MCF 10A (cell line): ENCODE measurements at places on chromosomes 4 and X. TPM values are rescaled to one million over a fixed set of nuclear protein-coding genes. Genes with fewer than 3 reads are reported as not detected.

DNA sequence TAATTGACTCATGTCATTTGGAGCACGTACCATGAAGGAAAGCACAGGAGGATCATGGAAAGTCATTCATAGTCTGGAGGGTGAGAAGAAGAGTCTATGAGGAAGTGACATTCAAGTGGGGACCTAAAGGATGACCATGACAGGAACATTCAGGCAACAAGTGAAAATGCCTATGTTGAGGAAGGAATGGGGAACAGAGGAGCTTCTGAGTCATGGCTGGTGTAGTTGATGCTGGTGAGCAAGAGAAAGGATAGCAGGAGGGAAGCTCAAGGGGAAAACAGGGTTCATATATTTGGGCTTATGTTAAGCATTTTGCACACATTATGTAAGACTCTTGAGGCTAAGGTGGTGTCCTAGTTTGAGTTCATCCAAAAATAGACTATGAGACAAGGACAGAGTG is 318.6 kb downstream of the HNRNPD start:
- no peak for DNase-seq

- DNase-seq, result no peak
These were observed 24.6 kb downstream of the F9 start for GRCh38 chrX:139554991-139555675.

GRCh38 chr4:73754934-73755333 is 14.6 kb downstream of the CXCL8 start:
- DNase-seq, result no peak

GRCh38 chr4:6426571-6427438 is 45.6 kb downstream of the PPP2R2C start:
- no peak for DNase-seq

DNA sequence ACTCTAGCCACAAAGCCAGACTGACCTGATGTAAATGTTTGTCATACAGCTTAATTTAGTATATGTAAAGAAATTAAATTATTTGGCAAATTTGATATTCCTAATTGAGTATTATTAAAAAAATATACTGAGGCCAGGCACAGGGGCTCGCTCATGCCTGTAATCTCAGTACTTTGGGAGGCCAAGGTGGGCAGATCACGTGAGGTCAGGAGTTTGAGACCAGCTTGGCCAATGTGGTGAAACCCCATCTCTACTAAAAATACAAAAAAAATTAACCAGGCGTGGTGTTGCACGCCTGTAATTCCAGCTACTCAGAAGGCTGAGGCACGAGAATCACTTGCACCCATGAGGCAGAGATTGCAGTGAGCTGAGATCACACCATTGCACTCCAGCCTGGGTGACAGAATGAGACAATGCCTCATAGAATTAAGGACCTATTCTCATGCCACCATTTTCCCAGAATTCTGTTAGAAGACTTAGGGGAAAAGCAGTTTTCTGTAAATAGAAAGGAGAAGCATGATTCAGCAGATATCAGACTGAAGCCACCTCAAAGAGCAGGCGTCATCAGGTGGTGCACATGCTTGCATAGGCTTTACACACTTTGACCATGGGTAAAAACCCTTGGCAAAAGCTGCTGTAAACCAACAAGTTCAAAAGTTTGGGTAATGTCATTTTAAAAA is 6.1 kb downstream of the UBQLN2 start:
- DNase-seq, result no peak

- peak; percentile 43 for DNase-seq
These were observed 32.7 kb upstream of the MAGED1 start for GRCh38 chrX:51860679-51861078.

Gene RTL9
- not detected in 2 replicates for total RNA-seq

Gene PLXNA3
- 47.6 and 48.0 TPM in 2 replicates for total RNA-seq

DNA sequence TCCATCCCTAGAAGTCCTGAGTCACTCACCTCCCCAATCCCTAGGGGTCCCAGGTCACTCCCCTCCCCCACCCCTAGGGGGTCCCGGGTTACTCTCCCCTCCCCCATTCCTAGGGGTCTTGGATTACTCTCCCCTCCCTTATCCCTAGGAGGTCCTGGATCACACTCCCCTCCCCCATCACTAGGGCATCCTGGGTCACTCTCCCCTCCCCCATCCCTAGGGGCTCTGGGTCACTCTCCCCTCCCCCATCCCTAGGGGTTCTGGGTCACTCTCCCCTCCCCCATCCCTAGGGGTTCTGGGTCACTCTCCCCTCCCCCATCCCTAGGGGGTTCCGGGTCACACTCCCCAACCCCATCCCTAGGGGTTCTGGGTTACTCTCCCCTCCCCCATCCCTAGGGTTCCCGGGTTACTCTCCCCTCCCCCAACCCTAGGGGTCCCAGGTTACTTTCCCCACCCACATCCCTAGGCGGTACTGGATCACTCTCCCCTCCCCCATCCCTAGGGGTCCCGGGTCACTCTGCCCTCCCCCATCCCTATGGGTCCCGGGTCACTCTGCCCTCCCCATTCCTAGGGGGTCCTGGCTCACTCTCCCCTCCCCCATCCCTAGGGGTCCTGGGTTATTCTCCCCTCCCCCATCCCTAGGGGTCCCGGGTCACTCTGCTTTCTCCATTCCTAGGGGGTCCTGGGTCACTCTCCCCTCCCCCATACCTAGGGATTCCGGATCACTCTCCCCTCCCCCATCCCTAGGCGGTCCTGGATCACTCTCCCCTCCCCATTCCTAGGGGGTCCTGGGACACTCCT is 2.1 kb downstream of the ASMTL start:
- DNase-seq, result no peak

Gene AR
- total RNA-seq, result not detected in 2 replicates

DNA sequence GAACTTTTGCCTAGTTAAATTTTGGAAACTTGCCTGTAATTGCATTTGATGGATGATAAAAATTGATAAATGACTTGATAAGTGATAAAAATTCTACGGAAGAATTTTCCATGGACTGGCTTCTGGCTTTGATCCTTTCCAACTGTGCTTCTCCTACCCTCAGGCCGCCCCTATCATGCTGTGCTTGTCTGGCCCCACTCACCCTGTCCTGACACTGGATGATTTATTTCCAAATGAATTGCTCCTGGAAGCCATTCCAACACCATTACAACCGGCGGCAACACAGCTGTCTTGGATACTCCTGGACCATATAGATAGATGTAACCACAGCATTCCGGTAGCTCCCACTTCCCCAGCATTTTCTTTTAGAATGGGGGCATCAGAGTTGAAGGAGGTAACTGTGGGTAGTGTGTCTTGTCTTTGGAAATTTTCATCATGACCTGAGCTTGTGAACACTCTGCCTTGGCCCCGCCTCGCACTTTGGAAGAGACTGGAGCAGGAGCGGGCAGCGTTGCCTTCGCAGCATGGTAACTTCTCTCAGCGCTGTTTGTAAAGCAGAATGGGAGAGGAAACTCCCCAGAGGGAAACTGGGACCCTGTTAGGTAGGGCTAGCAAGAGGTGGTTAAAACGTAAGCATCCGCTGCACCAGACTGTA is 77.4 kb downstream of the TBL1X start:
- DNase-seq, result no peak

- no peak for DNase-seq
These were observed 266.0 kb downstream of the DTHD1 start for GRCh38 chr4:36547383-36547782.

DNA sequence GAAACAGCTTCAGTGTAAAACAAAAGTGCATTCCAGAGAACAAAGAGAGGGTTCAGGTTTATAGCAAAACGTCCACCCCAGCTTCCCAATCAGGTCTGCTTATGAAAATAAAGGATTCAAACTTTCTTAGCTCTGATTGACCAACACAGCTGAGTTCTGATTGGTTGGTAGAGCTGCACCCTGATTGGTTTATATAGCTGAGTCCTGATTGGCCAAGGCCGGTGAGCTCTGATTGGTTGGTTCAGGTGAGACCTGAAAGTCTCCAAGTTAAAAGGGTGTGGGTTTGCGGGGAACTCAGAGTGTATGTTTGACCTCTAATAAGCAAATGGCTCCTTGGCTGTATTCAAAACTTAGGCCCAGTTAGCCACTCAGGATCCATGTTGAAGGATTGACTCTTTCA is 20.9 kb downstream of the CLRN2 start:
- no peak for DNase-seq

DNA sequence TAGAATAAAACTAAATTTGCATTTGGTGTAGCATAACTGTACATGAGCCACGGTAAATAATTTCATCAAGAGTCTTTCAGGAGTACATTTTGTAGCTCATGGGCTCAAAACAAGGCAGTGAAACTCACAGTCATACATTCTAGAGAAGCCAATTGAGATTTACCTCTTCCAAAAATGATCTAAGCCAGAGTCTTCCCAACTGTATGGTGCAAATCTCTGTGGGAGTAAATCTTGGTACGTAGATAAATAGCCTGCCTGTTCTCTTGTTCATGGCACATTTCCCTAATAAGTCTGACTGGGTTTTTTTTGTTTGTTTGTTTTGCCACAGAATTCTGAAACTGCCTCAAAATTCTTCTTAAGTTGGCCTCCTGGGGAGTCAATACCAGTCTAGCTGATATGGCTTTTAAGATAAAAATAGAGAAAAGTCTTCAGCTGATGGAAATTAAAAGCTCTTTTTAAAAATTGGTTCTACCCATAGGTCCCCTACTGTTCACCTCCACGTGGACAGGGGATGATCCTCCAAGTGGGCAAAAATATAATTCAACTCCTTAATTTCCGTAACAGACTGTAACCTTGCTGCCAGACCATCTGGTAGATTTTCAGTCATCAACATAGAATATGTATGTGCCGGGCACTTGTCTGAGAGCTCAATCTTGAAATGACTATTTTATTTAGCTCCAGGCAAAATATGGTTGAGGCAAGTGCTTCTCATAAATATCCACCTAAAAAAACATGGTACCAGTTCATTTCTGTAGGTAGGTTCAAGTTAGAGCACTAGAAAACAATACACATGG is 365.4 kb downstream of the PDHA2 start:
- no peak for DNase-seq

- peak; percentile 18 for DNase-seq
These were observed 880 bp downstream of the UNC5C start for GRCh38 chr4:95547715-95548471.

Gene GNRHR
- total RNA-seq, result not detected in 2 replicates

GRCh38 chr4:157994863-157995262 is 178.0 kb downstream of the GASK1B start:
- DNase-seq, result no peak

- no peak for DNase-seq
These were observed 492.1 kb downstream of the PCDH10 start for GRCh38 chr4:133641191-133641590.

GRCh38 chrX:77160301-77160700 is 286.9 kb upstream of the FGF16 start:
- no peak for DNase-seq

DNA sequence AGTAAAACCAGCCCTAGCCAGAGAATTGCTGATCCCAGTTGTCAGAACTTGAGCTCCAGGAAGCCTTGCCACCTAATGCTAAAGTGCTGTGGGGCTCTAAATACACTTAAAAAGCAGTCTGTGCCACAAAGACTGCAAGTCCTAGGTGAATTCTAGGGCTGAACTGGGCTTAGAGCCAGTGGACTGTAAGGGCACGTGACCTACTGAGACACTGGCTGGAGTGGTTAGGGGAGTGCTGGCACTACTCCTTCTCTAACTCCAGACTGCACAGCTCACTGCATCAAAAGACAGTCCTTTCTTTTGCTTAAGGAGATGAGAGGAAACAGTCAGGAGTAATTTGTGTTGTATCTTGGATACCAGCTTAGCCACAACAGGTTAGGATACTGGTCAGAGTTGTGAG is 1240.2 kb downstream of the FAM133A start:
- DNase-seq, result no peak

- peak; percentile 29 for DNase-seq
These were observed 1050.0 kb upstream of the INTU start for GRCh38 chr4:126582737-126583136.

Gene MBNL3
- total RNA-seq, result 14.0 and 17.7 TPM in 2 replicates

Gene MAB21L2
- not detected in 2 replicates for total RNA-seq

Gene PDGFRA
- total RNA-seq, result not detected in 2 replicates

- peak; percentile 43 for DNase-seq
These were observed 716 bp downstream of the KIT start for GRCh38 chr4:54658252-54659093.

- no peak for DNase-seq
These were observed 1.8 kb downstream of the ARHGEF6 start for GRCh38 chrX:136778916-136779315.

DNA sequence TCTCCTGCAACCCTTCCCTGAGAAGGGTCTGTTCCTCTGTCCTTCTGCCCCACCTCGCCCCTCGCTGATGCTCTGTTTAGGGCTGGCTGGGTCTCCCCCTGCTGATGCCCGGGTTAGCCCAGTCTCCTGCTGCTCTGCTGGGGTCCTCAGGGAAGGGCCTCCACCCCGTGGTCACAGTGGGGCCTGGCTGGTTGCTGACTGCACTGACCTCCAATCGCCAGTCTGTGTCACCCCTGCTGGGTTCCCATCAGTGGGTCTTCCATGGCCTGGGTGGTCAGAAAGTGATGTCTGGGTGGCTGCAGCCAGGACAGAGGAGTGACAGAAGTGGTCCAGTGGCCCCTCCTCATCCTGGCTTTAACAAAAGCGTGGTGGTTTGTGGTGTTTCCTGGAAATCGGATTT is 44.7 kb downstream of the EVC start:
- no peak for DNase-seq

DNA sequence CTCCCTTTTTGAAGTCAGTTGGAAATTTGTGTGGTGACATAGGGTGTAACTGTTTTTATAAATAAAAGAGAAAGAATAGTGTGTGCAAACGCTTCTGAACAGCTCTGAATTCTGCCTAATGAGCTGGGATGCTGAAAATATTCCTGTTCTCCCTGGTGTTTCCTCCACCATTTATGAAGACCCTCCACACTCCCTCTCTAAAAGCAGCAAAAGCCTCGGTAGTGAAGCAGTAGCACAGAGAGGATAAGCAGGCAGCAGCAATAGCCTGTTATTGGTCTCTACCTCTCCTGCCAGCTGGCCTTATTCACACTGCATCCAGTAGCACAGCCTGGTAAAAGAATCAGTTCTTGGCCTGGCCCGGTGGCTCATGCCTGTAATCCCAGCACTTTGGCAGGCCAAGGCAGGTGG is 406.1 kb downstream of the IQCM start:
- DNase-seq, result peak; percentile 6

Gene COL25A1
- not detected in 2 replicates for total RNA-seq

GRCh38 chrX:39613997-39614679 is 483.6 kb downstream of the BCOR start:
- DNase-seq, result peak; percentile 11

GRCh38 chr4:124934916-124935315 is 222.4 kb upstream of the ANKRD50 start:
- no peak for DNase-seq
